AG04449 (cell line): ENCODE measurements at places on chromosomes 1 and 21.

- no peak for DNase-seq
These were observed 218.3 kb upstream of the SGIP1 start for GRCh38 chr1:66315671-66316070.

- DNase-seq, result no peak
These were observed 48.9 kb upstream of the CAPZB start for GRCh38 chr1:19534281-19534680.

DNA sequence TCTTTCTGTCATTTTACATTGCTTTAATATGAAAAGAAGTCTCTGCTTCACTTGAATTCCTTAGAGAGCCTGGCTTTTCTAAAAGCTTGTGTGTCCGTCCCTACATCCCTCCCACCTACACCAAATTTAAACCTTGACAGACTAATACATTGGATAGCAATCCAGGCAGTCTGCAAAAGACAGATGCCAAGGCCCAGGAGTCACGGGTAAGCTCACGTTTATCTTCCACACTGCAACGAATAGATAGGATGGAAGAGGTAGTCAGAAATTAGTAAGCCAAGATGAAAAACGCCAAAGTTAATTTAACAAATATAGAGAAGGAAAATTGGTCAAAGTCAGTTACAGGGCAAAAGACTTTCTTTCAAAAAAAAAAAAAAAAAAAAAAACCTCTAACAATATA is 338.1 kb downstream of the SMYD3 start:
- DNase-seq, result no peak

DNA sequence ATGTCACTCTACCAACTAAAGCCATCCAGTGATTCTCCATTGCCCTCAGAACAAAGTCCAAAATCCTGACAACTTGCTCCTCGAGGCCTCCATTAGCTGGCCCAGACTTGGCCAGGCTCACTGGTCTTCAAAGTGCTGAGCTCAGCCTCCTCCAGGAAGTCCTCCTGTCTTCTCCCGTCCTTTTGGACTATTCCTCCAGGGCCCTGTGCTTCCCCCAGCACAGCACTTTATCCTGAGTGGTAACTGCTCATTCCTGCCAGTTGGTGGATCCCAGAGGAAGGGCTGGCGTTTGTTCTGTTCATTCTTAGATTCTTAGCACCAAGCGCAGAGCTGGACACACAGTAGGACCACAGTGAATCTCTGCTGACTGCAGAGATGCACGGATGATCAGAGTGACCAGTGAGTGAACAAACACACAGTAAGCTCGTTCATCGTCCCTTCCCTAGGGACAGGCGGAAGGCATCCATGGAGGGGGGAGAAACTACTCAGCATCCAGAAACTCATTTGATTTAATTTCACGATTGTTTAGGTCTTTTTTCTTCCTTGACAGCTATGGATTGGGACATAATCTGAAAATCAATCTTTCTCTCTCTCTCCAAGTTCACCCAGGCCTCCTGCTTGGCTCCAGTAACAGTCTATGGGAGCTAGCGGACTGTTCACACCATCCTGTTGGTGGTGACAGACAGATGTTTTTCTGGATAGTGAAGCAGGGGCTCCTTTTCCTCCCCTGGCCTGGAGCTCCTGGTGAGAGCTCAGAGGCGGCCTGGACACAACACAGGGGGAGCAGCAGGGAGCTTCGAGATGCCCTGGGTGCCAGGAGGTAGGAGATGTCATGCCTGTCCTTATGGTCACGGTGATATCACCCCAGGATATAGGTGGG is 180.2 kb downstream of the PTPRU start:
- DNase-seq, result no peak

DNA sequence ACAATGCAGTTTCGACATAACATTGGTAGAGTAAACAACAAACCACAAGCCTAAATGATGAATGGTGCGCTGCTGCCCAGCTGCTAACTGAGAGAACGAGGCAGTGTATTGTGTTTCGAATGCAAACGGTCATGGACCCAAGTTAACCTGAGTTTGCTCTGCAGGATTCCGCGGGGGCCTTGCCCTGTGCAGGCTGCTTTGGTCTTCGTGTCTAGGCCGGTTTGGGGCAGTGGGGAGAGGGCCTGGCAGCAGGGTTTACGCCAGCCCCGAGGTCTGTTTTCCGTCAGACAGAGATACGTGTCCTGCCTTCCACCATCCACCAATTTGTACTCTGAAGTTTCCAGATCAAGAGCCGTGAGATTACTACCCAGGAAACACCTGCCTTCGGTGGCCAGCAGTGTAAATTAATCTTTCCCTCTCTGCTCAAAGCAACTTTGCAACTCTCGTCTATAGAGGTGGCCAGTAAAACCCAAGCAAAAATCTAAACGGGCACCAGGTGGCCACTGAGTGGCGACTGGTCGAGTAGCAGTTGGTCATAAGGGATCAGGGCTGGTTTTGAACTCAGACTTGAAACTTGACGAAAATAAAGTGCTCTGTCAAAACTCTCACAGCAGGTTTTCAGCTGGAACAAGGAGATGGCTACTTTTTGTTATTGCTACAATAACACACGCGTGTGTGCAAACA is 6.3 kb upstream of the PRDM15 start:
- no peak for DNase-seq

GRCh38 chr21:45558044-45558721 is 15.9 kb upstream of the SLC19A1 start:
- DNase-seq, result no peak

DNA sequence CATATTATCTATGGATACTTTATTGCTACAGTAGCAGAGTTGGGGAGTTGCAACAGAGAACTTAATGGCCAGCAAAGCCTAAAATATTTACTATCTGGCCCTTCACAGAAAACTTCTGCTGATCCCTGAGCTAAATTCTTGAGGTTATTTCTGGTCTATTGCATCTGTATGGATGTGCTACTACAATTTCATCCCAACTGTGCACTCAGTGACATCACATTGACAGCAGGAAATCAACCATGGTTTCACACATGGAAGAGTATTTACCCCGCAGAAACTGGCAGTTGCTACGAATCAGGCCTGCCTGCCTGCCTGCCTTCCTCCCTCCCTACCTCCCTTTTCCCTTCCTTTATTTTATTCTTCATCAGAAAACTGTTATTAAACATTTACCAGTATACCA is 12.1 kb downstream of the CLCA2 start:
- no peak for DNase-seq

- DNase-seq, result peak; percentile 82
These were observed 83.8 kb upstream of the HOOK1 start for GRCh38 chr1:59730759-59731478.

- no peak for DNase-seq
These were observed 78.6 kb downstream of the FMN2 start for GRCh38 chr1:240170266-240170665.

DNA sequence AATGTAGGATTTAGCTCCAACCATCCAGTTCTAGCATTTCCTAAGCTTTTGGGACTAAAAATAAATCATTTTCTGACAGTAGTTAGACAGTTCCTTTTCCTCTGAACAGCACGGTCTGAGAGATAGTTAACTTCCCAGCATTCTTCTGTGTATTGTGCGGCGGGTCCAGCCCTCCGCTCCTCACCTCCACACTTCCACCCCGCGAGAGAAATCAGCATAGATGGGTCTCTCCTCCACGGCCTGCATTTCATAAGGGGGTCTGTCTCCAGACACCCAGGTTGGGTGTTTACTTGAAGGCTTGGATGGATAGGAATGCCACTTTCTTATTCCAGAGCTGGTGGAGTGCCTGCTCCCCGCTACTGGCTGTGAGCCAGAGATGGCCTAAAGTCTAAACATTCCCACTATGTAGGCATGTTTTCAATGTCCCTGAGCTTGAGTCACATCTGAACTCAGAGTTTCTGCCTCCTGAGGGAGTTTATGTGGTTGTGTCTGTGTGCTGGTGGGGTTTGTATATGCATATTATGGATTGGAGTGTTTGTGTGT is 38.0 kb upstream of the PPP2R5A start:
- DNase-seq, result peak; percentile 42

DNA sequence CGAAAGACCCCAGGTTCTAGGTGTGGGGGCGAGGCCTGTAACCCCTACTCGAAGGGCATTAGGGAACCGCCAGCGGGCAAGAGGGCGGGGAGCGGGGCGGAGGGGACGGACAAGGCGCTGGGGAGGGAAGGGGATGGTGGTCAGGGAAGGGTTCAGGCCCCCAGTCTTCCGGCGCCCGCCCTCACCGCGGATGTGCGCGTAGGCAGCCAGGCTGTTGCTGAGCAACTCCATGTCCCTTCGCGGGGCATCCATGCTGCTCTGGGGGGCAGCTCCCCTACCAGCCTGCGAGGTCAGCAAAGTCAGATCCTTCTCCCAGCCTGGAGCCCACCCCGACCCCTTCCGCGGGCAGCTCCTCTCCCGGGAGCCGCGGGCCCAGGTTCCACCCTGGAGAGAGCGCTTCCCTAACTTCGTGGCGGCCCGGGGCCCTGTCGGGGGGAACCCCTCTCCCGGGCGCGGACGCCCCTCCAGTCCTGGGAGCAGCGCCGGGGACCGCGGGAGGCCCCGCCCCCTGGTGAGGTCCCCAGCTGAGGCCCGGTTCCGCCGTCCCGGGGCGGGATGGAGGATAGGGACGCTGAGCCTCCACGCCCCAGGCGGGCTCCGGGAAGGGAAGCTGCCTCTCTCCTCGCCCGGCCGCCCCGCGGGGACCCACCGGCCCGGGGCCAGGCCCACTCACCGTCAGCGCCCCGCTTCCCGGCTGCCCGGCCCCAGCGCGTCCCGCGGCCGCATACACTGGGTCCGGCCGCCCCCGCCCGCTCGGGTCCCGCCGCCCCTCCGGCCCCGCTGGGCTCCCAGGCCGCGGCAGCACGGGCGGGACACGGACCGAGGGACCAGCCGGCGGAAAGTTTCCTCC is 434 bp downstream of the EVA1B start:
- DNase-seq, result no peak

- no peak for DNase-seq
These were observed 19.9 kb upstream of the EDN2 start for GRCh38 chr1:41504114-41505035.

- DNase-seq, result no peak
These were observed 9.3 kb downstream of the HLX start for GRCh38 chr1:220888417-220888986.

DNA sequence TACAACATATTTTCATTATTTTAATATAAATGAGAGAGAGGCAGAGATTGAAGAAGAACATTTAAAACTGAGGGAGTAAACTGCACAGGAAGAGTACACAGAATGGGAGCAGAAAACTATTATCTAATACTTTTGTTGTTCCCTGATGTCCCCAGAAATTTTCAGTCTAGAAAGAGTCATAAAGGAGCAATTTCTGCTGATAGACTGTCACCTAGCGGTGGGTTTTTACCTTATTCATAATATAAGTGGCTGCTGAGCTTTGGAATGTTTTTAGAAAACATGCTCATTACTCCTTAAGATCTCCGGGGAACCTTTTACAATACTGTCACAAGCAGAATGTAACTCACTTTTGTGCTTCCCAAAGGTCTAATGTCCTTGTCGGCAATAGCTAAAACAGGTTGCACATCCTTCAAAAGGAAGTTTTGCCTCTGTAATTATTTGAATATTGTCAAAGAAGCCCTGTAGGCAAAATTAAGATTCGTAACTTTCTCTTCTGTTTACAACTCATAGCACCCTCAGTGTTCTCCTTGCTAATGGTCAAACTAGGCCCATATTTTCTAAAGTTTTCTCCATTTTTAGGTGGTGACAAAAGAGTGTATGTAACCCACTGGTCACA is 4.9 kb upstream of the NPL start:
- no peak for DNase-seq

DNA sequence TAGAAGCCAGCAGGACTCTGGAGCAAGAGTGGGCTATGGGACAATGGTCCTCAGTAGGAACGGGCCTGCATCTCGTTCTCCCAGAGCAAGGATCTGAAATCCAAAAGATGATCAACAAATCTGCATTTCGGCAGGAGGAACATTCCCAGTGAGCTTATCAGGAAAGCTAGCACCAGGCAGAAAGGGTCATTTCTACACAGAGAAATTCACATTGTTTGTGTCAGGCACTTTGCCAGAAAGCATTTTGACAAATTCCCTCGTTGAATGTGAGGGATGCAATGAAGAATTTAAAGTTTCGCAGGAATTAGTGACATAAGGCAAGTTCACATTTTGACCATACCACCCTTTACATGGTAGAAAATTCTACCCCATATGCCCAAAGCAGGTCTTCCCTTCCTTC is 31.6 kb upstream of the ETS2 start:
- DNase-seq, result no peak

DNA sequence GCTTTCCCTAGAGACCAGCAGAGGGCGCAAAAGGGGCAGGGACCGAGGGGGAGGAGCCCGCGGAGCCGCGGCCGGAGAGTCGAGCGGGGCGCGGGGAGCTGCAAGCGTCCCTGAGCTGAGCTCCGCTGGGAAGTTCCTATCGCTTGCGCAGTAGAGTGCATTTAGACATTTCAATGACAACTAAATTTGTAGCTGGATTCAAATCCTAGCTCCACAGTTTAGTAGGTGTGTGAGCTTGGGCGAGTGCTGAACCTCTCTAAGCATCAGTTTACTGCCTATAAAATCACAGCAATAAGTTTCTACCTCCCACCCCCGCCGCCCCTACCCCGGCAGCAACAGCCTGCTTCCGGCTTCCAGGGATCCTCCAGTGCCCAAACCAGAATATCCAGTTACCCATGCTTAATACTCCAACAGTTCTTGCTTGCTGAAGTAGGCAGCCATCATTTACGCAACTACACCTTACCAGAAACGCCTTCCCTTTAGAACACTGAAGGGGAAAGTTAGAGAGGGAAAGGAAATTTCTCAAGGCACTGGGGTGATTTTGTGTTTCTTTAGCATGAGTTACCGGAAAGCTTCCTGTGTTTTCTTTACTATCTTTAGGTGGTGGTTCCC is 9.1 kb downstream of the TLR5 start:
- no peak for DNase-seq
